ENCODE measurements at places on chromosomes 2 and 18.

DNA sequence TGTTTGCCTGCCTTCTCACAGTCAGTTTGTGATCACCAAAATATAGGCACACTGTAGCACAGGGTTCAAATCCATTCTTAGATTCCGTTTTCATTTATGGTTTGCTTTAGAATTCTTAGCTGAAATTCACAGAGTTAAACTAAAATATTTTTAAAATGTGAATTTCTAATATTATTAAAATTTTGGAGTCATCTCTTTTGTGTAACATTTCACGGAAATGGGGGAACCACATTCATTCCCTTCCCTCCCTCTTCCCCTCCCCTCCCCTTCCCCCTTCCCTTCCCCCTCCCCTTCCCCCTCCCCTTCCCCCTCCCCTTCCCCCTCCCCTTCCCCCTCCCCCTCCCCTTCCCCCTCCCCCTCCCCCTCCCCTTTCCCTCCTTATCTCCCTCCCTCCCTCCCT lies 11.4 kb upstream of the LDAH start:
- DNase-seq = no peak

DNA sequence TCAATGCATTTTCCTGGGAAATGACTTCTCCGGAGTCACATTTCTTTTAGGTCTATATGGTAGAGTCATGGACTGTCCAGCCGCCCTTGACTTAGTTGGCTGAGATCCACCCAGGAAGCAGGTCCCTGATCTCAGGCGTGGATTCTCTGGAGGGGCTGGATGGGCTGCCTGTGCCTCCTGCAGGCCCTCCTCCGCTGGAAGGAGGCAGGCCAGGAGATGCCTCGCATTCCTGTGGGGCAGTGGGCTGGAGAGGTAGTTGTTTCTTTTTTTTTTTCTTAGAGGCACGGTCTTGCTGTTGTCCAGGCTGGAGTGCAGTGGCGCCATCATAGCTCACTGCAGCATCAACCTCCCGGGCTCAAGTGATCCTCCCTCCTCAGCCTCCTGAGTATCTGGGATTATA lies 129.0 kb upstream of the MYCN start:
- DNase-seq = no peak

GRCh38 chr2:160213511-160213910 lies 13.4 kb upstream of the ITGB6 start:
- no peak for DNase-seq

- DNase-seq = no peak
These were observed 47.1 kb upstream of the XIRP2 start for GRCh38 chr2:166841152-166841551.

DNA sequence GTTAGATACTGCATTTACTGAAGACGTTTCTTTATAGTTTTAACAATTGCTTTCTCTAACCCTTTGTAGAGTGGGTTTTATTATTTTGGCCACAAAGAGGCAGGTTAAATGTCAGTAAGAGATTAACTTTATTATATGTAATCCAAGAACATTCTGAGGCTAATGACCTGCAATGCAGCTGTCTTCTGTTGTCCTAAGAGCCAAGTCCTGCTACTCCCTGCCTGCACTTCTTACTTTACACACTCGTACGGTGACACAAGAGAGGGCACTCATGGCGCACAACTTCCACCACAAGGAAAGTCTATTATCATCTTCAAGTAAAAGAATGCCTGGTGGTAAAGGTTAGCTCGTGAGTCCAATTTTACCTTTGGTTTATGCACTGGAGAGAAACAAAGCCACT lies 471.0 kb upstream of the HNMT start:
- no peak for DNase-seq

DNA sequence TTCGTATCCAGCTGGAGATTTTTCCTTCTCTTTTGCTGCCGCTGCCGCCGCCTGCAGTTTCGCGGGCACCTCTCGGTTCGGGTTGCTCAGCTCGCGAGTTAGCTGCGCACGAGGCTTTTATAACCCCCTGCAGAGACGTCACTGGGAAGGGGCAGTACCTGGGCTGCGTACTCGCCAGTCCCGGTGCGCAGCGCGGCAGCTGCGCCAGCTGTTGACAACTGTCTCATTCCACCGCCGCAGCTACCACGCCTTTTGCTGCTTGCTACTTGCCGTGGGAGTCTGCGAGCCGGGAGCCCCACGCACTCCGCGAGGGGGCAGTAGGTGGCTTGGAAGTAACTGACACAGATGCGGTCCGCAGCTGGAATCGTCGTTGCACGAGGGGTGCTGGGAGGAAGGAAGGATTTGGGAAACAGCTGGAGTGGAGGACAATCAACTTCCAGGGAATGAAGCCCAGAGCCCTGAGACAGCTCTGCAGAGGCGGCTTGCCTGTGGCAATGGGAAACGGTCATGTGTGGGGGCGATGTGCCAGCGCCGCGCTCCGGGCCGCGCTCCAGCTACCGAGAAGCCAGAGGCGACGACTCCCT lies at the start of gene TACR1:
Gene TACR1, minus strand, starts transcription at position 93 of the 584 bp plus-strand sequence. CDS start 586 bp downstream, outside the sequence.
- DNase-seq = no peak

DNA sequence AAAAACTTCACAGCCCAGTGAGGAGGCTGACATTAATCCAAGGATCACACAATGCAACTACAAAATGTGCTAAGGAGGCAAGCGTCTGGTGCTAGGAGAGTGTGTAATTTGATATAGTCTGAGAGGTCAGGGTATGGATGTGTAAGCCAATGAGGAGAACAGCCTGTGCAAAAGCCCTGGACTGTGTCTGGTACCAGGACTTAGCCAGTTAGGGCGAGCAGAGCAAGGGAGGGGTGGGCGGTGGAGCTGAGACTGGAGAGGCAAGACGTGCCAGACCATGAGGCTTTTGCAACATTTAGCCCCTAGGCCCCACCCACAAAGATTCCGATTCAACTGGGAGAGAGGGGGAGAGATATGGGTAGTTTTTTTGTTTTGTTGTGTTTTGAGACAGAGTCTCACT lies 33.5 kb upstream of the SPRED2 start:
- DNase-seq = no peak

GRCh38 chr2:113677330-113677729 lies 50.3 kb downstream of the RABL2A start:
- peak; percentile 38 for DNase-seq

GRCh38 chr2:86445436-86445835 lies 4.3 kb downstream of the KDM3A start:
- DNase-seq = no peak

GRCh38 chr2:43984533-43984932 lies 11.3 kb downstream of the LRPPRC start:
- DNase-seq = no peak

- DNase-seq = no peak
These were observed 103.5 kb downstream of the ADD2 start for GRCh38 chr2:70664525-70664924.

DNA sequence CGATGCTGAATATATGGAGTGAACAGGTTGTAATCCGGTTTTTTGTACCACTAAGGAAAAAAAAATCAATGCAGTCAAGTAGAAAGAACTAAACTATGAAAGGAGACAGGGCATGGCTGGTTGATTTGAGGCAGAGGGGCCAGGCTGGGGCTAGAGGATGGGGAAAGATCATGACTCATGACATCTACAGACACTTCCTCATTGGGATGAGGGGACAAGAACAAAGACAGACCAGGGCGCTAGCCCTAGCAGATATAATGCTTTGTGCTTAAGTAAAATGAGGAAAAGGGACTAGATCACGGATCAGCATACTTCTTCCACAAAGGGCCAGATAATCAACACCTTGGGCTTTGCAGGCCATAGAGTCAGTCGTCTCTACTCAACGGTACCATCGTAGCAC lies 55.8 kb downstream of the ST6GAL2 start:
- no peak for DNase-seq

GRCh38 chr2:187125318-187125717 lies 276.3 kb upstream of the ZSWIM2 start:
- no peak for DNase-seq

DNA sequence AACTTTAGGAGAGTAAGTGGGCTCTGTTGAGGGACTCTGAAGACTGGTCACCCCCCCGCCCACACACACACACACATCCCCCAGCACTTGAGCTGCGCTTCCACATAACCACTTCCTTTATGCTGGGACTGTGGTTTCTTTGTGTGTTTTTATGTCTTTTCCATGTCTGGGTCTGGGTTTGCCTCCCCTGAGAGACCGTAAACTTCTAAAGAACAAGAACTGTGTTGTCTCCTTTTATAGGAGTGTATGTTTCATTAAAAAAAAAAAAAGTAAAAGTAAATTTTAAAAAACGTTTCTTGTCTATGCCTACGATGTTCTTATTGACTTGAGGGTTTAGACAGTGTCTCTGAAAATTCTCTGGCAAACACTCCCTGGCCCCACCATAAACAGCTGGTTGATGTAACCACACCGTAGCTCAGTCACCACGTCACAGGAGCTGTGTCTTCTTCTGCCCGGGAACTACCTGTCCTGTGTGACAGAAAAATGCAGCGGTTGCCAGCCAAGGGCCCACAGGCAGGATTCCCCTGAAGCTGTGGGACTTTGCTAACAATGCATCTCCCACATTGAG lies 68.0 kb downstream of the KLHL29 start:
- DNase-seq = peak; percentile 85

DNA sequence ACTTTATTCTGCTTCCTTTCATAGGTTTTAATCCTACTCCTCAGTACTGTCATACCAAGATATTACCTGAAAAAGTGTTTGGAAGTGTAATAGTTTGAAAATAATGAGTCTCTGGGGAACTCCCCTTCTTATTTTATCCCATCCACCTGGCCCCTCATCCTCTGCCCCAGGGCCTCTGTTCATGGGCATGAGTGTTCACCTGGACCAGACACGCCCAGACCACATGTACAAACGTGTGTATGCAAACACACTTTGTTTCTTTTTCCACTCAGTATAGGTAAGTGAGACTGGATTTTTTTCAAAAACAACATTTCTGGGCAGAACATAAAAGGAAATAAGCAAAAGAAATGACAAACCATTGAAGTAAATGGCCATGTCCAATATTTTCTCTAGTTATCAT lies 62.1 kb upstream of the THSD7B start:
- DNase-seq = no peak
